ENCODE measurements at places on chromosomes 6 and 20.

DNA sequence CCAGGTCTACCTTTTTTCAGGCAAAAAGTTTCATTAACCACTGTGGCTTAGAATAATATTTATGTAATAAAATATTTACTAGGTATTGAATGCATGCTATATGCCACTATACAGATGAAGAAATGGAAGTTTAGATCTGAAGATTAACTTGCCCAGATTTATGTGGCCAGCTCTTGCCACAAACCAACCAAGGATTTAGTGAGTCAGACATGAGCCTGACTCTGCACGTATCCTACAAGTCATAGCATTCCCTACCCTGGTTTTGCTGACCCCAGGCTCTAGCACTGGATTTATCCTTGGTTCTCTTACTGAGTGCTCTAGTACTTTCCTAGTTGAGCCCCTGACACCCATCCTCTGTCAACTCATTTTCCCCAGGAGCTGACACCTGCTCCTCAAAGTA, 75.4 kb downstream of the ANKEF1 start:
- DNase-seq: no peak

GRCh38 chr20:17282501-17282900, 55.7 kb downstream of the PCSK2 start:
- DNase-seq: no peak

DNA sequence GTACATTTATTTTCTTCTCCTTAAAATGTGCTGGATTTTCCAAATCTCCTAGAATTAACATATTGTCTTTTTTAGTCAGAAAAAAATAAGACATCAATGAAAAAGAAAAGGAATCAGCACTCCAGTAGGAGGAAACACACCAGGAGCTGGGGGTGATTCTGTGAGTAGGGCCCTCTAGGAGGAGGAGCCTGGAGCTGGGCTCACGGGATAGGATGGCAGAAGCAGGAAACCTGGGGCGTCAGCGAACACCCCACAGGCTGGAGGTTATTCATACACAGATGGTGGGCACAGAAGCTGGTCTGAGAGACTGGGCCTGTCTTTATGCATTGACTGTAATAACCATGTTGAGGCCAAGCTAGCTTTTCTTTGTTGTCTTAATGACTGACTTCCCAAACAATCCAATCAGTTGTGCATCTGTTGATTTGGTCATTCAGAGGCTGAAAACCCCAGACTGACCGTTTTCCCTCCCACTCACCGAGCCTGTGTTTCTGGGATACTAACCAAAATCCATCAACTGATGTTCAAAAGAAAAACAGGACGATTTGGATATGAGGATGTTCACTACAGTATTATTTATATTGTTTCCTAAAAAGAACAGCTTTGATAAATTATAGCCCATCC, 53.1 kb downstream of the CPNE5 start:
- DNase-seq: no peak

DNA sequence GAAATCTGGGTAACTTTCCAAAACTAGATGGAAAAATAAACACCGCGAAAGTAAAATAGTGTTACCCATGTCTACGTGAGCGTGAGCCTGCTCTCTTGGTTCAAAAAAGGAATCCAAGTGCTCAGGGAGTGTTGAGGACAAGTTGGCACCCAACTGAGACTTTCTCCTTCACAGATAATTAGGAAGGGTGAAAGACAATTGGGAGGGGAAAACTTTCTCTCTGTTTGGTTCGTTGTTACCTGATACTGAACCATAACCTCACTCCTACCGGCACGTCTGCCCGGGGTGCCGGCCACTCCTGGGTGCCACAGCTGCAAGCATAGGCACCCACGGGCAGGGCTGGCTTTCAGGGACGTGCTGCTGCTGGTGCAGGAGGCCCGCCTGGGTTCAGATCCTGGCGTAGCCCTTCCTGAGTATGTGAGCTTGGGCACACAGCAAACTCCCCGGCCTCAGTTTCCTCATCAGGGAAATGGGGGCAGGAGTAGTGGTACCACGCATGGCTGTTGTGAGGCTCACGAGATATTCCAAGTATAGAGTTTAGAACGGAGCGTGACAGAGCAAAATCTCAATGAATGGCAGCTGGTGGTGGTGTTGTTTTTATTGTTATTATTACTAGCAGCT, 38.2 kb upstream of the PMEPA1 start:
- DNase-seq: no peak

DNA sequence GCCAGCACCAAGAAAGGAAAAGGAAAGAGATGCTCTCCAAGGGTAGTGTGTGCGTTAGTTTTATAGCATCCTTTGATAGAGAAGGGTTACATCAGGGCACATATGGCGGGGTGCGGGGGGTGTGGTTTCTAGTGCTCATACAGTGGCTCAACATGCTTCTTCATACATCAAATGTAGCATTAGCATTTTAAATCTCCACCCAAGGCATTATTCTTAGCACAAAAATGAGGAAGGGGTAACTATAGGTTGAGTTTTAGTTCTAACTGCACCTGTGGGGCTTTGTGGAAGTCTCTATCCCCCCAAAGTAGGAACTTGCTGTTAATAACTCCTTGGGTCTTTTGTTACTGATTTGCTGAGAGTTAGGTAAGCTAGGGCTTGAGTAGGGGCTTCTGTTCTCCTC, 89.3 kb downstream of the CEP57L1 start:
- no peak for DNase-seq

DNA sequence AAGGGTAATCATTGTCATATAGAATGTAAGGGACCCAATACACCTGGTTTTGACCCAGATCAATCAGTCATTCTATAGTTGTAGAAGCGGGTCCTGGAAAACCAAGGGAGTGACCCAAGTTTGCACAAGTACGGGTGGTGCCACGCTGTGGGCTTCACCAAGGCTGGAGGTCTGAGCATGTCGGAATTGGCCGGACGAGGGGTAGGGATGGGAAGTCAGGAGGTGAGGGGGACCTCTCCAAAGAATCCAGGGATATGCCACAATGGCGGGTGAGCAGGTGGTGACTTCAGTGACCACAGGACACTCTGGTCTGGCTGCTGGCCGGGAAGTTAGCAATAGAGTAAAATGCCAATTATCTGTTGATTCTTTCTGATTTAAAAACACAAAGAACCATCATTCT, 186.6 kb upstream of the FOXQ1 start:
- no peak for DNase-seq

- no peak for DNase-seq
Measured at GRCh38 chr20:40511478-40511877, 177.6 kb downstream of the MAFB start.

GRCh38 chr6:83221889-83222479, 28.8 kb downstream of the RWDD2A start:
- no peak for DNase-seq

DNA sequence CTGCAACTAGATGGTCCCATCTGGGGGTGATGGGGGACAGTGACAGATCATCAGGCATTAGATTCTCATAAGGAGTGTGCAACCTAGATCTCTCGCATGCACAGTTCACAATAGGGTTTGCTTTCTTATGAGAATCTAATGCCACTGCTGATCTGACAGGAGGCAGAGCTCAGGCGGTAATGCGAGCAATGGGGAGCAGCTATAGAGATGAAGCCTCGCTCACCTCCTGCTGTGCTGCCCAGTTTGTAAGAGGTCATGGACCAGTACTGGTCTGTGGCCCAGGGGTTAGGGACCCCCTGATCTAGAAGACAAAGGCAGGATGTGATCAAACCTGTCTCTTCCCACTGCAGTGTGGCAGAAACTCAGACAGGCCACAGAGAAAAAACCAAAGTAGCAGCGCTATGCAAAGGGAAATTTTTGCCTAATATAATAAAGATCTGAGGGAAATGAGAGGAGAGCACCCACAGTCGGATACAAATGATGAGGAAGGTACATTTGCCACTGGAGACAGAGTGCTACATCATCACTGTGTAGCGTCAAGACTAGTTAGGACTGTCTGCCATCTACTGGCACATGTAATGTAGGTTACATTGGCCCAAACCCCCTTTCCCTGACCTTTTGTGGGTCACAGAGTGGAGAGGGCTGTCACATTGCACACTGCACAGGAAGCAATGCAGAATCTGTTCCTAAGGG, 4.1 kb upstream of the LY86 start:
- no peak for DNase-seq

DNA sequence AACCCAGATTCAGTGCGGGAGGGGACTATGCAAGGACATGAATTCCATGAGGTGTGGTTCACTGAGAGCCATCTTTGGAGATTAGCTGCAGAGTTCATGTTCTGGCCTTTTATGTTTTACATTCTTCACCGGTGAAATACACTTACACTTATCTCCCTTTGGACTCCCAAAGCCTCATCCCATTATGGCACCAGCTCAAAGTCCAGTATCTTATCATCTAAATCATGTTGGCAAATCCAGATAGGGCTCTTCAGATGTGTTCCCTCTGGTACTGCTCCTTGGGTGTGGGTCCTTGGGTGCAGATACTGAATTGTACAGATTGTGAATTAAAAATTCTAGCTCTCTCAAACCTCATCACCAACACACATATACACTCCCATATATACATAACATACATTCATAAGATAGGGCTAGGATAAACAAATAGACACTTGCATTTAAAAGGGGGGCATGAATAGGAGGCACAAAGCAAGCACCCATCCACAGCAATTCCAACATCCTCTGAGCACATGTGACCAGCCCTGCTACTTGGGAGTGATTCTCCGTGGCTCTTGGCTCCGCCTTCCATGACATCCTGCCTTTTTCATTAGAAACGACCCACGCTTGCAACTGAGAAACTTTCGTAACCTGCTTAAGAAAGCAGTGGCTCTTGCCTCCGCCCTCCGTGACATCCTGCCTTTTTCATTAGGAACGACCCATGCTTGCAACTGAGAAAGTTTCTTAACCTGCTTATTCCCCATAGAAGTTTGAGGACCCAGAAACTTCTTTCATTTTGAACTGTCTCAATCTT, 53.6 kb upstream of the LRRC1 start:
- DNase-seq: no peak

Data from GM12891 (cell line).